ENCODE measurements at places on chromosomes 11 and 22. TPM values are rescaled to one million over a fixed set of nuclear protein-coding genes. Genes with fewer than 3 reads are reported as not detected.

Gene OSBP
- 34.8 TPM for polyA plus RNA-seq

Gene RBMXL2
- polyA plus RNA-seq = not detected

GRCh38 chr11:61046833-61047232 lies 55.5 kb upstream of the CD5 start:
- DNase-seq = no peak

DNA sequence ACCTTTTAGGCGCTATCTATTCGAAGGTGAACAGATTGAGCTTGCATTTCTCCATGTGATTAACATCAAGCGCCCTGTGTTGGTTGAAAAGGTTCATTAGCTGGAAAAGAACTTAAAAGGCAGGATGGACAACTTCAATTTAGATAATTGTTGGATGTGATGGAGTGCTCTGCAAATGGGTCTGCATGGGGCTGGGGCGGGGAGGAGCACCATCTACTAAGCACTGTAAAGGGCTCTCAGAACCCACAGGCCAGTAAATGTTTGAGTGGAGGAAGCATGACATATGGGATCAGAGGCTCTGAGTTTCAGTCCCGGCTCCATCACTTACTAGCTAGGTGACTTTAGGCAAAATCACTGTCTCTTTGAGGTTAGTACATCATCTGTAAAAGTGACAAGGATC lies 28.2 kb downstream of the ARL14EP start:
- no peak for DNase-seq

DNA sequence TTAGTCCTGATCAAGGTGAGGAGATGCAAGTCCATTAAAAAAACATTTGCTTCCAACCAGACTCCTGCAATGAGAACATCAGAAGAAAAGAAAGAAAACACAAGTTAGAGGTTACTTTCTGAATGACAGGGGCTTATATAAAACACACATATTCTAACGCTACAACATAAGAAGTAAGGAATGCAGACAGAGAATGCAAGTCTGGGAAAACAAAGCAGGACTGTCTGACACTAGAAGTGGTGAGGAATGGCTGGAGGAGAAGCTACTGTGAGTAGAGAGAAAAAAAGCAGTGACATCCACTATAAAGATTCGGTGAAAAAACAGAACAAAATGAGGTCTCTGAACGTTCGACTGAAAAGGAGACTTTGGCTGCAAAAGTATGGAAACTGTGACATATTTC lies 12.3 kb downstream of the TMEM216 start:
- DNase-seq = no peak

- no peak for DNase-seq
Observed at GRCh38 chr11:62269654-62270278, at the start of gene SCGB2A2. Gene SCGB2A2 (plus strand): TSS chr11:62270158. CDS start chr11:62270217, 59 bp downstream.
